ENCODE measurements at places on chromosomes 1 and 21.

DNA sequence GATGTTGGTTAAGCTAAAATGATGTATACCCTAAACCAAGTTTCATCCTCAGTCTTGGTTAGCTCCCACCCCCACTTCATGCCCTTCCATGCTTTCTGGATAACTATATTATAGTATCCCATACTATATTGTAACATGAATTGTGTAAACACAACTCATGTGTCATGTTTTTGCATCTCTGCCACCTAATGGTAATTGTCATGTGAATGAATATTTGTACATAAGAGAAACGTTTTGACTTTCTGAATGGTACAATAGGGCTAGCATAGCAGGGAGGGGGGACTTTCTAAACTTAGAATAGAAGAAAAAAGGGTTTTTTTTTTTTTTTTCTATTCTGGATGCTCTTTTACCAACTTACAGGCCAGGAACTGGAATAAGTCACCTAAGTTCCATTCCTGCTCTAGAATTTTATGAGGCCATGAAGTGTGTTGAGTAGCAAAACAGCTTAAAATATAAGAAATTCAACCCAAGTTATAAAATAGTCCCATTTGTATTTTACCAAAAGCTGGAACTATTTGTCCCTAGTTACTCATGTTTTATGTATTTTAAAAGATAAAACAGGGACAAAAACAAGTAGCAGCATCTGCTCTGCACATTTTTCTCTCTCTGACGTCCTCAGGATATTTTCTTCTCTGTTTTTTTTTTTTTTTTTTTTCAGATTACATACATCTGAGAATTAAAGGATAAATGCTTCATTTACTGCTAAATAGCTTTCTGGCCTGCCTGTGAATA, 77.4 kb downstream of the HLX start:
- DNase-seq = no peak

DNA sequence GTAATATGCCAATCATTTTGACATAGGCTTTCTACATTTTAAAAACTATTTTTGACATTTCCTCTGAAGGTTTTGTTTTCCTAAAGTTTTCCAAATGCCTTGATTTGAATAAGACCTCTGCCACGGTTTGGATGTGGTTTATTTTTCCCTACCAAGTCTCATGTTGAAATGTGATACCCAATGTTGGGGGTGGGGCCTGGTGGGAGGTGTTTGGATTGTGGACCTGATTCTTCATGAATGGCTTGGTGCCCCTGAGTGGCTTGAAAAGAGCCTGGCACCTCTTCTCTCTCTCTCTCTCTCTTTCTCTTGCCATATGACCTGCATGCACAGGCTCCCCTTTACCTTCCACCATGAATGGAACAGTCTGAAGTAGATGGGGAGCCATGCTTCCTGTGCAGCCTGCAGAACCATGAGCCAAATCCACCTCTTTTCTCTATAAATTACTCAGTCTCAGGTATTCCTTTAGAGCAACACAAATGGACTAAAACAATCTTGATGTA, 14.8 kb downstream of the MMEL1 start:
- DNase-seq = no peak

DNA sequence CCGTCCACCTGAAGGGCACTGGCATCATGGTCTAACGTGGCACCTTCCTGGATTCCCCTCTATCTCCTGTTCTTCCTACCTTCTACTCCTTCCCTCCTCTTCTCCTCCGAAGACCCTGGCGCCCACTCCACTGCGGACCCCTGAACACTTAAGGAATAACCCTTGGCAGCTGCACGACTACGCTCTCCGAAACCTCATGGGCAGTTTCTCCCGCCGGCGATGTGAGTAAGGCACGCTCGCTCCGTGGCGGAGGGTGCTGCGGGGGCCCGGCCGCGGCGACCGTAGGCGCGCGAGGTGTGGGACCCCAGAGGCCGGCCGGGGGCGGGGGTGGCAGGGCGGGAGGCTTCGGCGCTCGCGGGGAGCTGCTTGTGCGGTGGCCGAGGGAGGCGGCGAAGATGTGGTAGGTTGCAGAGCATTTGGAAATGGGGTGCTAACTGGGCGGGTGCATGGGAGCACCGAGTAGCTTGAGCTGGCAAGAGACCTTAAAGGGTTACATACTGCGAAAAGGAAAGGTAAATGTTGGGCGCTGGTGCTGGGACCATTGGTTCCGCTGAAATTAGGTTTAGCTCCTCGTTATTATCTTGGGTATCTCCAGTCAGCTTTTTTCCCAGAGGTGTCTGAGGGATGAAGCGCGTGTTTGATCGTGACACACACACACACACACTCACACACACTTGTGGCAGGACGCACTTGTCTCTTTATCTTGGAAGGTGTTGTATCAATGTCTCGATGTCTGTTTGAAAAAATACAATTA, 876 bp downstream of the LRRC7 start:
- no peak for DNase-seq

GRCh38 chr21:18178509-18178908, 66.1 kb upstream of the CHODL start:
- no peak for DNase-seq

DNA sequence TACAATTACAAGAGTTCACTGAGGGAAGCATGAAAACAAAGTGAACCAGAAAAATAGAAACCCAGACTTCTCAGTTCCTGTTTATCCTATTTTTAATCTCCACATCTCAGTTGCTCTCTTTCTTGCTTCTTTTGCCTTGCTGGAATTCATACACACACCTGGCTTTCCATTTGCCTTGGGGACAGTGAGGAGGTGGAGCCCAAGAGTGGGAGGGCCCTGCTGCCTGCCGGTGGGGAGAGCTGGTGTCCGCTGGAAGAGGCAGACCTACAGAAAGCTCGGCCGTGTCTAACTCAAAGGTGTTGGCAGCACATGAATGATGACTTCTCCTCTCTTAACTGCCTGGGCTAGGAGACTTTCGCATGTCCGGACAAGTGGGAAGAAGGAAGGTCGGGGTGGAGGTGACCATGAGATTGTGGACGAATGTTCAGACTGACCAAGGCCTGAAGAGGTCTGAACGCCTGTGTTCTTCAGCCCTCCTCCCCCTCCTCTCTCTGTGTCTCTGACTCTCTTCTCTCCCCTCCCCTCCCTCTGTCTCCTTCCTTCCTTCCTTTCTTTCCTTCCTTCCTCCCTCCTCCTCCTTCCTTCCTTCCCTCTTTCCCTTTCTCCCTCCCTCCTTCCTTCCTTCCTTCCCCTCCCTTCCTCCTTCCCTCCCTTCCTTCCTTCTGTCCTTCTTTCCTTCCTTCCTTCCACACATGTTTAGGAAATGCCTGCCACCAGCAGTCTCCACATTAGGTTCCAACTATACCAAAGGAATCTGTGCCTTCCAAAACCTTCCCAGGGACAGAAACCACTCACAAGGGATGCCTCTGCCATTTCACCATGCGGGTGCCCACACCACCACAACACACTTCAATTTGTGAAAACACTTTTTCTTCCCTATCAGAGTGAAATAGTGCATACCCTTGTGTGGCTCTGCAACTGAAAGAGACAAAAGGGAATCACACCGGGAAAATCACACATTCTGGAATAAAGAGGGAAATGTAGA, 157.3 kb upstream of the RUNX1 start:
- no peak for DNase-seq

GRCh38 chr1:202958544-202959275, 598 bp upstream of the ADIPOR1 start:
- DNase-seq = no peak

DNA sequence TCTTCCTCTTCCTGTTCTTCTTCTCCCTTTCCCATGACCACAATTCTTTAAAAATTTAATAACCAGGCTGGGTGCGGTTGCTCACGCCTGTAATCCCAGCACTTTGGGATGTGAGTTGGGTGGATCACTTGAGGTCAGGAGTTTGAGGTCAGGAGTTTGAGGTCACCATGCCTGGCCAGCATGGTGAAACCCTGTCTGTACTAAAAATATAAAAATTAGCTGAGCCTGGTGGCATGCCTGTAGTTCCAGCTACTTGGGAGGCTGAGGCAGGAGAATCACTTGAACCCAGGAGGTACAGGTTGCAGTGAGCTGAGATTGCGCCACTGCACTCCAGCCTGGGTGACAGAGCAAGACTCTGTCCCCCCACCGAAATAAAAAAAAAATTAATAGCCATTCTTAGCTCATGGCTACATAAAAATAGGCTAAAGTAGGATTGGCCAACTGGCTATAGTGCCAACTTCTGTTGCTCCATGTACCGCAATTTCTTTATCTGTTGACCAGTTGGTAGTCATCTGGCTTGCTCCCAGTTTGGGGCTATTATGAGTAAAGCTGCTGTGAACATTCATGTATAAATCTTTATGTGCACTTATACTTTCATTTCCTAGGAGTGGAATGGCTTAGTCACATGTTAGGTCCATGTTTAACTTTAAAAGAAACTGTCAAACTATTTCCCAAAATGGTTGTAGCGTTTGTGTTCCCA, 136.3 kb downstream of the PEX14 start:
- DNase-seq = no peak

DNA sequence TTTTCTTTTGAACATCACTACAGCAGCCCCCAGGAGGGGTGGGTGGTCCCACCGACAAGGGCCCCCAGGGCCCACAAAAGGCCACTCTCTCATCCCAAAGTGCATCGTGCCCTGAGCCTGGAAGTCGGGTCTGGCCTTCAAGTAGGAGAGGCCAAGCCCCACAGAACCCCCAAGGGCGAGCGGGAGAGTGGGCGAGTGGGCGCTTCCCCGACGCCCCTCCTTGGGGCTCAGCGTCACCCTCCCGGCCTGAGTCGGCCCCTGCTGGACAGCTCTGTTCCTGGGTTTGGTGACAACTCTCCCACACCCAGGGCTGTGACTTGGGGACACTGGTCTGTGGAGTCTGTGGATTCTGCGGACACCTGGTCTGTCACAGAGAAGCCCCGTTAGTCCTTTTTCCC, 42.2 kb upstream of the COL18A1 start:
- DNase-seq = no peak

DNA sequence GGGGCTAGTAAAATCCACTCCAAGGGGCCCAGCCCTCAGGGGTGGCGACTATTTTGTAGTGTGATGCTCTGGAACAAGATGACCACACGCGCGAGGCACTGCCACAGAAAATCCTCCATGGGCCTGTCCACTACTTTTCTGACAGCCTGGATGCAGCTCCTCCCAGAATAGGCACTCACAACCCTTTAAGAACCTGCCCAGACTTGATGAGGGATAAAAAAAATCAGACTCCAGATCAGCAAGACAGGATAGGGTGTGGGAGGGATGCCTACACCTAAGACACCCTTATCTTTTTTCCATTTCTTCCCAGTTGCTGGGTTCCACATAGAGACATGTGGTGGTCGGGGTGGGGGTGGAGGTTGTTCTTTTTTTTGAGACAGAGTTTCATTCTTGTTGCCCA, 33.5 kb downstream of the PCAT6 start:
- DNase-seq = no peak

DNA sequence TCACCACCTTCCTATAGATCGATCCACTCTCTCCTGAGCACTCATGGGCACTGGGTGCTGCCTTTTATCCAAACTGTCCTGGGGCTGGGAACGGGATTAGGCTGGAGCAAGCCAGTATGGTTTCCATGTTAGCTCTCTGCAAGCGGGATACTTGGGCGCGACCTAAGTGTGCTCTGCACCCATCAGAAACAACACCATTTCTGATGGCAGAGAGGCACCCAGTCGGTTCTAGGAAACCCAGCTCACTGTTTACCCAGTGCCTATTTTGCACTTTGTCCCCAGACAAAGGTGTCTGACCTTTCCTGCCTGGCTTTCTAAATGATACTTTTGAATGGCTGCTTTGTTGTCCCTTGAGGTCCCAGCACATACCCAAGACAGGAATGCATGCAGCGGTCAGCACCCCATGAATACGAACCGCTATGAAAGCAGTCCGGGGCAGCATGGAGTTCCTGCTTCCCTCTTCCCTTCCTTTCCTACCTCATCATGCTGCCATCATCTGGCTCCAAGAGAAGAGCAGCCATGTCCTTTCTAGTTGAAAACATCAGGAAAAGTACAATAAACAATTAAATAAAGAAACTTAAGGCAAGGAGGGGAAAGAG, 83.9 kb downstream of the TRABD2B start:
- no peak for DNase-seq

DNA sequence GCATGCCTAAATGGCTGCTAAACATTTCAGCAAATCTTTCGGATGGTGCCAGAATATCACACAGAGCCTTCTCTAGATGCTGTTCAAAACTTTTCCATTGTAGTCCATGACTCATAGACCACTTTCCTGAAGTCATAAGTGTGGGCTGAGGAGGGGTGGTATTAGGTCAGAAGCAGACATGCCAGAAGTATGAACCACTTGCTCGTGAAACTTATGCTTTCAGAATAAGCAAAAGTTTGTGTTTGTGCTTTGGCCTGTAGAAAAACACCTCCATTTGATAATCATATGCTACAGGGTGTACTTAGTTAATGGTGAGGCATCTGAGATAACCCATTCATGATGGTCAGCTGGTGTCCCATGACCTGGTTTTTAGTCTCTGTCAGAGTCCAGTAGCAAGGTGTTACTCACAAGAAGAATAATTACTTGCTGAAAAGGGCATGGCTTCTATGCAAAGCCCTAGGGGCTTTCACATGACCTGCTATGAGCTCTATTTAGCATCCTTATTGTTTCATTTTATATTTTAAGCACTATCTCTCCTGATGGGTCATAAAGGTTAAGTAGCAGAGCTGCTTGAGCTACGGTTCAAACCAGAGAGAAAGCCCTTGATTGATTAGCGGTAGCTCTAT, 183.1 kb upstream of the IVNS1ABP start:
- peak; percentile 19 for DNase-seq

DNA sequence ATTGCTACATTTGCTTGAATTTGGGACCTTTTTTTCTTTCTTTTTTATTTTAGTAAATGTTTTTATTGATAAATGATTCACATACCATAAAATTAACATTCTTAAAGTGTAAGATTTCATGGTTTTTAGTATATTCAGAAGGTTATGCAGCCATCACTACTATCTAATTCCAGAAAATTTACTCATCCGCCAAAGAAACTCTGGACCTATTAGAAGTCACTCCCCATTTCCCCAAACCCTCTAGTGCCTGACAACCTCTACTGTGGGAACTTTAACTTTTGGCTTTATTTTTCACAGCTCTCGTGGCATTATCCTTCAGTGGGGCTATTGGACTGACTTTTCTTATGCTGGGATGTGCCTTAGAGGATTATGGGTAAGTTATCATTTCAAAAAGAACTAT, 4.5 kb downstream of the LEPR start:
- DNase-seq = no peak

DNA sequence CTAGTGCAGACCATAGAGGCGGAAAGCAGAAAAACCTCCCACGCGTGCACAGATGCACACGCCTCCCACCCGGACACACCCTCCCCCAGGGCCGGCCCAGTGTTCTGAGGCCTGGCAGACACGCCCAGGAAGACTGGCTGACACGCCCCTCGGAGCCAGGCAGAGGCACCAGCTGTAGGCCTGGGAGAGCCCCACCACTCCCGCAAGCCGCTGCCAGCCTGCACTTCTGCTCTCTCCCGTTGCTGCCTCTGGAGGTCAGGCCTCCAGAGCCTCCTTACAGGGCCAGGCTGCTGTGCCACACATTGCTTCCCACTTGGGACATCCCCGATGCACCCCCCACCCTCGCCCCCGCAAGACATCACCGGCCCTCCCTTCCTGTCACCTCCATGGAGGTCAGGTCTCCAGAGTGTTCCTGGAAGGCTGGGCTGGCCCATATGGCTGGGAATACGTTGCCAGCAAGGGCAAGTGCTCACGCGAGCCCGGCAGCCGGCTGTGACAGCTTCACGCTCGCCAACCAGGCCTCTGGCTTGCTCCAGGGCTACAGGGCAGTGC, 40.4 kb downstream of the CASZ1 start:
- peak; percentile 36 for DNase-seq
